Effector memory CD8-positive, alpha-beta T cell (primary cell): ENCODE measurements at places on chromosomes 2 and 18.

- DNase-seq: no peak
These were observed 17.4 kb upstream of the GAL3ST2 start for GRCh38 chr2:241759067-241759807.

- DNase-seq: no peak
These were observed 34.4 kb upstream of the RAPGEF4 start for GRCh38 chr2:172701250-172701649.

GRCh38 chr18:27619906-27620305 lies 434.8 kb upstream of the CHST9 start:
- DNase-seq: no peak

- DNase-seq: no peak
These were observed 5.4 kb downstream of the MPPE1 start for GRCh38 chr18:11902522-11903292.

DNA sequence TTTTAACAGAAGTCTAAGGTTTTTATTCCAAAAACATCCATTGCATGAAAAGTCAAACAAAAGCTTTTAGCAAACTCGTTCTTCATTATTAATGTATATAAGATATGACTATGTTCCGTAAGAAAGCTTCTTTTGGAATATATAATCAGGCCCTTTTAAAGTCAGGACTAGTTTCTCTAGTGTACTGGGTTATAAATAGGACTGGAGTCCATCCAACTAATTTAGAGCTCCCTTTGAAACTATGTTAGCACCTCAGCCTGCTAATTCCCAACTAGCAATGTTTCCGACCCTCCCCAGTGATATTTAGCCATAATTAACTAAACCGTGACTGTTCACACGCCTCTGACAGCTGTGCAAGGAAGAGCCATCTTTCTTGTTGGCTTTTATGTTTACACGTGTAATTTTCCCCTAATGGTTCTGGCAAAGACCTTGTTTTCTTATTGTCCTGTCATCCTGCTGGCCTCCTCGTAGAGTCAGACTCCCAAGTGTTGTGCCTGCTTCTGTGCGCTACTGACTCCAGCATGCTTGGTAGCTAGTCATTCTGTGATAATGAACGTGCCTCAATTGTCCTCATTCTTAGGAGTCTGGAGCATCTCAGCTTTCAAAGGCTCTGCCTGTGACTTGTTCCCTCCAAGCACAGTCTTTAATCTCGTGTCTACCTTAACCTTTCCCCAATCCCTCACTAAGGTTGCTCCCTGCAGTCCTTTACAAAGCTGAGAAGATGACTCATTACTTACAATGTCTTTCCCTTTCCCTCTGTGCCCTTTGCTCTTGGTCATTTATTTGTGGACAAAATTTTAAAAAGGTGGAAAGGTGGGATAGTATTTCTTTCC lies 172.2 kb upstream of the RASGRP3 start:
- no peak for DNase-seq

GRCh38 chr18:515838-516237 lies 15.3 kb upstream of the COLEC12 start:
- no peak for DNase-seq

DNA sequence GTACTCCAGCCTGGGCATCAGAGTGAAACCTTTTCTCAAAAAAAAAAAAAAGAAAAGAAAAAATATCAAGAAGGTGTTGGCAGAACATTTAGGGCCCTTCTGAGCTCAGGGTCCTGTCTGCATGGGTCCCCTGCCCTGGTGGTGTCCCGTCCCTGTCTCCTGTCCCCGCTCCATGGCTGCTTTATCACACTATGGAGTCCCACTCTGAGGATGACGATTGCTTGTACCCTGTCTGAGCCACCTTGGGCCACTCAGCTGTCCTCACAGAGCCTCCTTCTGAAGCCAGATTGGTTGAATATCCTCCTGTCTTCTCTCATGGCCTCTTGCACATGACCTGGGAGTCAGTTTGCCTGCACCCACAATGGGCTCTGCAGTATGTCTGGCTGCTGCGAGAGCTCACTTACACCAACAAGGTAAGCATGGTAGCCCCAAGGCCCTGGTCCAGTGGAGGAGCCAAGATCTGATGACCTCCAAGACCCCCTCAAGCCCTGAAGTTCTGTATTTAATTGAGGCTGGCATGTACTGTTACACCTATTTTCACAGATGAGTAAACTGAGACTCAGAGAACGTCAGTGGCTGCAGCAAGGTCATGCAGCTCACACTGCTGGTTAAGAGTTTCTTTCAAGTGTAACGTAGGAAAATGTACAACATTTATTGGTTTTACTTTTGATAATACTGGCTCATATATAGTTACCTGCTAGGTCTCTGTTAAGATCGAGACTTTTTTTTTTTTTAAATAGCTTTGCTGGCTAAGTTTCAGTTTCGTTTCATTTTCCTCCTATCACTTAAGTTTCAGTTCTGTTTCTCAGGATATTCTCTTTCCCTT lies 16.9 kb upstream of the ZCCHC2 start:
- DNase-seq: peak; percentile 11

DNA sequence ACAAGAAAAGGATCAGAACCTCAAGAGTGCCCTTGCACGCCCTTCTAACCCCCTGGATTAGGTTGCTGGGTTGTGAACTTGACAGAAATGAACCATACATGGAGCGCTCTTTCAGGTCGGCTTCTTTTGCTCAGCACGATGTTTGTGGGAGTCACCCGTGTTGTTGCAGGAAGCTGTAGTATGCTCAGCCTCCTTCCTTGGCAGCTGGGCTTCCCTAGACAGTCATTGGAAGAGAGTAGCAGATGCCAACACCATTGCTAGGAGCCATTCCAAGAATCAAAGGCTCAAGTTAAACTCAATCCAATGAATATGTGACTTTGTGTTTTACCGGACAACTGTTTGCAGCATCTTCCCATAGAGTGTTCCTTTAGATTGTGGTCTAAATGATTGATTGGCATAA lies 47.0 kb downstream of the RAB12 start:
- DNase-seq: no peak

DNA sequence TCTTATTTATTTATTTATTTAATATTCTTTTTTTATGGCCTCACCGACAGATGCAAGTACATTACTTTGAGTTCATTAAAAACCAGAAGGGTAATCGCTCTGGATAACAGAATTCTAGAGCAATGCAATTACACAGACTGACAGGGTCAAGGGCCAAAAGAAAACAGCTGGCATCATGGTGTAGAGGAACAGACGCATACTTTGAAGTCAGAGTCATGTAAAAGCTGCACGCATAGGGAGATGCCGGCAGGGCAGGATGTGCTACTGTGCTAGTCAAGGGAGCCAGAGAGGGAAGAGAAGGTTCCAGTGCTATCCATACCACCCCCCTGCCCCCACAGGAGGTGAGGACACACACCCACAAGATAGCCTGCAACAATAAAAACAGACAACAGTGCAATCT lies 115.2 kb upstream of the TFCP2L1 start:
- no peak for DNase-seq

DNA sequence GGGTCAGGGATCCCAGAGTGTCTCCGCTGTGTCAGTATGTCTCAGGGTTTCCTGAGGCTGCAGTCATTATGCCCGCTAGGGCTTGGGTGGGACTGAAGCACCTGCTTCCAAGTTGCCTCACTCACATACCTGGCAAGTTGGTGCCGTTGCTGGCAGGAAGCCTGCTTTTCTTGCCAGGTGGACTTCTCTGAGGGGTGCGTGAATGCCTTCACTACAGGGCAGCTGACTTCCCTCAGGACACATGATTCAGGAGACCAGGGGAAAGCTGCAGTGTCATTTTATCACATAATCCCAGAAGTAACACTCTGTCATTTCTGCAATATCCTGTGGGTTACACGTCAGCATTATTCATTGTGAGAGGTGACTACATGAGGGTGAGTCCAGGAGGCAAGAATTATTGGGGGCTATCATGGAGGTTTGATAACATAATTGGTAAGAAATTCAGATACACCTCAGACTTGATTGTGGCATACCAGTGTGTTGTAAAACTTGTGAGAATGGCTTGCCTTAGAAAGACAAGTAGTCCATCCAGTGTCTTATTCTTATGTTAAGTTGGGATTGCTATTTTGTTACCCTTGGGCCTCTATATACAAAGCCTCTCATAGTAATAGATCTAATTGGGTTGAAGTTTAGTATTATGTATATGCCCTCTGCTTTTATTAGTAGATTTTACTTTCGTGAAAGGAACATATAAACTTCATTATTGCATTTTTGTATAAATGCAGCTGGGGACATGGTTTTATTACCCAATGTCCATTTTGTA lies 44.1 kb downstream of the NEDD4L start:
- no peak for DNase-seq

GRCh38 chr2:238378230-238379095 lies 48.3 kb upstream of the ASB1 start:
- DNase-seq: no peak

DNA sequence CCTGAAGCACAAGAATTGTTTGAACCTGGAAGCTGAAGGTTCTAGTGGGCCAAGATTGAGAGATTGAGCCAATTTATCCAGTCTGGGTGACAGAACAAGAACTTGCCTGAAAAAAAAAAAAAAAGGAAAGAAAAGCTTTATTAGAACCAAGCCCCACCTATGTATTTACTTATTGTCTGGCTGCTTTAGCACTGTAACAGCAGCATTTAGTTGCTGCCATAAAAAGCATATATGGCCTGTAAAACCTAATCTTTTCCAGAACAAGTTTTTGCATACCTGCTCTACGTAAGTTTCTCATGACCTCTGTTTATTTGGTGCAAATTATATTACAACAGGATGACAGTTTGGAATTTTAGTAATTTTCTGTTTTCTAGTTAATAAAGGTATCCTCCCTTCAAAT lies 1565.6 kb upstream of the LRRTM1 start:
- no peak for DNase-seq

- no peak for DNase-seq
These were observed 307.7 kb downstream of the ARHGAP15 start for GRCh38 chr2:143436951-143437350.

GRCh38 chr2:8456151-8457091 lies 225.4 kb upstream of the ID2 start:
- no peak for DNase-seq

GRCh38 chr2:233168919-233169318 lies 82.6 kb upstream of the ATG16L1 start:
- DNase-seq: no peak

GRCh38 chr2:9333591-9334171 lies 89.6 kb downstream of the ITGB1BP1 start:
- DNase-seq: no peak

GRCh38 chr2:202577250-202578183 lies 57.3 kb upstream of the FAM117B start:
- no peak for DNase-seq

DNA sequence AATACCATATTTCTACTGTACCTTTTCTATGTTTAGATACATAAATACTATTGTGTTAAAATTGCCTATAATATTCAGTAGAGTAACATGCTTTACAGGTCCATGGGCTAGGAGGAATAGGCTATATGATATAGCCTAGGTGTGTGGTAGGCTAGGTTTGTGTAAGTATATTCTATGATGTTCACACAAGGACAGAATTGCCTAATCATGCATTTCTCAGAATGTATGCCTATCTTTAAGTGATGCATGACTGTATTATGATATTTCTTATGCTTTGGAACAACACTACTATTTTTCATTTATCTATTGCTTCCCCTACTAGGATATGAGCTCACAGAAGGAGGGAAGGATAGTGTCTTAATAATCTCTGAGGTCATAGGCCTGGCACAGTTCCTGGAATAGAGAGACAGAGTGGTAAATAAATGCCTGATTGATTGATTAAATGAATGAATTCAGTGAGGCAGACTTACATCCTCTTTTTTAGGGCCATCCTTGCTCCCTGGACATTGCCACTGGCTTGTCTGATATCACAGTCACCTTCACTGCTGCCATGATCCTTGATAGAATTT lies 121.0 kb downstream of the MYO3B start:
- no peak for DNase-seq

GRCh38 chr2:236717729-236718128 lies 148.1 kb downstream of the ACKR3 start:
- no peak for DNase-seq

- no peak for DNase-seq
These were observed 184.5 kb downstream of the FAM210A start for GRCh38 chr18:13541621-13542519.

DNA sequence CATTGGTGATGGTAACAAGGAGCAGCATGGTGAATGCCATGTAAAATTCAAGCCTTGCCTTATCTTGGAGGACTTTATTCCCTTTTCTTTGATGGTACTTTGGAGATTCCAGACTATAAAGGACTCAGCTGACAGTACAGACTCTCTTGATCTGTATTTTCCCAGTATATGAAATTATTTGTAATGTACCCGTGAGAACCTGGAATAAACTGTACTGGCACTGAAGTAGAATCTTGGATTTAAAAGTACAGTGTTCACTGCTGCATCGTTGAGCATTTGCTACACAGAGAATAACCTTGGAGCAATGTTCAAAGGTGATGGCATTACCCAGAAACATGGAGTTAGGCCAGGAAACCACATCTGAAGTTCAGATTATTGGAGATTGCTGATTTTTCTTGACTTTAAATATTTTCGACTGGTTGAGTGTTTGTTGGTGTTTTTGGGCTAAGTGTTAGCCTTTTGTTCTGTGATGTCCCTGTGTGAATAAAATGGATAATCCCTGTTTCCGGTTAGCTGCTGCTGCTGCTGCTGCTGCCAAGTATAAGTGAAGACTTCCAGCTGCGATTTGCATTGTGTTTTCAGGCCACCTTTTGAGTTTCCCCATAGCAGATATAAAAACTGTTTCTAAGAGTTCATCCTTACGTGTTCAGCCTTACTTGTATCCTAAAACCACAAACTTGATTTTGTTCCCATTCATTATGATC lies 122.0 kb downstream of the SPTBN1 start:
- no peak for DNase-seq

DNA sequence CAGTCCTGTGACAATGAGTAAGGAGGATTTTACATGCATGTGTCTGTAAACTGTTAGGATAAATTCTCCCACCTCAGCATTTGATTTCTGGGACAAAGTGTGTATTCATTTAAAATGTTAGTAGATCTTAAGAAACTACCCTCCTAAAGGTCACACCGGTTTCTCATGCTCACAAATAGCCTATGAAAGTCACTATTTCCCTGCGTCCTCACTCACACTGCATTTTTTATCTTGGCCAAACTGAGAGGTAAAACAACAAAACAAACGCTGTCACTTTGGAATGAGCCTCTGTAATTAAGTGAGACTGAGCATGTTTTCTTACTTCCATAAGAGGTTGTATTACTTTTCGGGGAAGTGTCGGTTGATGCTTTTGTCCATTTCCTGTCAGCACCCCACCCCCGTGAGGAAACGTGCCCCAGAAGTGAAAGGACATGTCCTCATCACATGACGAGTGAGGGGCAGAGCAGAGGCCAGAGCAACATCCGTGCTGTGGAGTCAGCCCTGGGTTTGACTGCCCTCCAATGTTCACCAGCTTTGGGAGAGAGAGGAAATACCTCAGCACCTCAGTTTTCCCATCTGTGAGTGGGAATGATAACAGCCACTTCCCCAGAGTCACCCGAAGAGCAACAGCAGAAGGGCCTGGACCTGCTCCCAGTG lies 3.1 kb downstream of the GYPC start:
- peak; percentile 20 for DNase-seq
